ENCODE measurements at places on chromosomes 6 and 20.

GRCh38 chr6:170347091-170347490 is 40.5 kb downstream of the FAM120B start:
- DNase-seq: no peak

DNA sequence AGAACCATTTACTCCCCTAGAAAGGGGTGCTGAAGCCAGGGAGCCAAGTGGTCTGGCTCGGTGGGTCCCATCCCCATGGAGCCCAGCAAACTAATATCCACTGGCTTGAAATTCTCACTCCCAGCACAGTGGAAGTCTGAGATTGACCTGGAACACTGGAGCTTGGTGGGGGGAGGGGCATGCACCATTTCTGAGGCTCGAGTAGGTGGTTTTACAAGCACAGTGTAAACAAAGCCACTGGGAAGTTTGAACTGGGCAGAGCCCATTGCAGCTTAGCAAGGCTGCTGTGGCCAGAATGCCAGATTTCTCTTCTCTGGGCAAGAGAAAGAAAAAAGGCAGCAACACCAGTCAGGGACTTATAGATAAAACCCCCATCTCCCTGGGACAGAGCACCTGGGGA is 855.8 kb upstream of the CITED2 start:
- no peak for DNase-seq

DNA sequence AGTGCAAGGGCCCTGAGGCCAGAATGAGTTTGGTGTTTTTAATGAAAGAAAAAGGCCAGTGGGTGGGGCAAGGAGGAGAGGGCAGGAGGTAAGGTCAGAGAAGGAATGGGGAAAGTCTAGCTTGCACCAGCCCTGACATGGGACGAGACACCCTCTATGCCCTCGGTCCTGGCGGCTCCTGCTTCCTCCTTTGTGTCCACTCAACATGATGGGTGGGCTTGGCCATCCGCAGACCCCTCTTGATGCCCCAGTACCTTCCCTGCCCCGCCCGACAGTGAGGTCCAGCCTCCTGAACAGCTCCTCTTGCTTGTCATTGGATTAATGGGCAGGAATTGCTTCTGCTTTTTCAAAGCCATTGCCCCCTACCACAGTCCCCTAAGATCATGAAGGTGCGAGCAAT is 33.6 kb upstream of the ANGPT4 start:
- no peak for DNase-seq

- peak; percentile 34 for DNase-seq
Observed at GRCh38 chr6:118876814-118877213, 17.1 kb upstream of the ASF1A start.

- DNase-seq: no peak
Observed at GRCh38 chr6:144063246-144063743, 32.1 kb downstream of the SF3B5 start.

GRCh38 chr20:8933381-8933807 is 135.5 kb upstream of the PLCB4 start:
- DNase-seq: peak; percentile 24

- DNase-seq: no peak
Observed at GRCh38 chr6:52299653-52300052, 15.1 kb upstream of the MCM3 start.

DNA sequence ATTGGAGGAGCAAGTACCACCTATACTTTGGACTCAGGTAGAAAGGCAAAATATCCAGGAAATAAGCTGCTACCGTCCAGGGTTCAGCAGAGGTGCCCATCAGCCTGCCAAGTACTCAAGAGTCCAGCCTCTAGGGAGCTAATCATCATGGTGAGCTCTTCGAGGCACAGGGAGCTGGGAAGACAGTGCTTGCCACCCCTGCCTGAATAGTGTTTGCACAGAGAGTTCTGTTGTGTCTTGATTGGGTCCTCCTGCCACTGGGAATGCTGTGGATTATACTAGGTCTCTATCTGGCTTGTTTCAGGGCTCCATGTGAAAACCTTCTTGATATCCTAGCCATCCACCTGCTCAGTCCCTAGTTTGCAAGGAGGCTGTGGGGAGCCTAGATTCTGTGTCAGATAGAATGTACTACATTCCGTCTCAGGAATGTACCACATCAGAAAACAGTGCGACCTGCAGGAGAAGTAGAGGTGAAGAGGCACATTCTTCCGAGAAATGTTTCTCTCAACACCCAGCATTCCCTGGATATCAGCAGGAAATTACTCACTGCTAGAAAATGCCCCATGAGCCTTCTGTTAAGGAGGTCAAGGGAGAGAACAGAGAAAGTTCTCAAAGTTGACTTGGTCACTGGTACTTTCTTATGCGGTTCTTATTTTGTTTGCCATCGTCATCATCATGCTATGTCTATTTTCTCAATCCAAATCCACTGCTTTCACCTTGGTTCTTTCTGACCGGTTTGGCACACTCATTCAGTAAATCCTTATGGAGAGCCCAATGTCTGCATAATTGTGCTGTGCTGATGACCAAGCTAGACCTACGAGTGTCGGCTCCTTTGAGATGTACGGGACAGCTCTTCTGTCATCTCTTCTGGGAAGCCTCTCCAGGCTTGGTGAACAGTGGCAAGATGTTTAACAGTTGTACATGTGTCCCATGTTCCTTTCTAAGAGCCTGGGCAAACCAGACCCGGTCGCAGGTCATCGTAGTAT is 30.7 kb downstream of the PTPN1 start:
- DNase-seq: peak; percentile 88

DNA sequence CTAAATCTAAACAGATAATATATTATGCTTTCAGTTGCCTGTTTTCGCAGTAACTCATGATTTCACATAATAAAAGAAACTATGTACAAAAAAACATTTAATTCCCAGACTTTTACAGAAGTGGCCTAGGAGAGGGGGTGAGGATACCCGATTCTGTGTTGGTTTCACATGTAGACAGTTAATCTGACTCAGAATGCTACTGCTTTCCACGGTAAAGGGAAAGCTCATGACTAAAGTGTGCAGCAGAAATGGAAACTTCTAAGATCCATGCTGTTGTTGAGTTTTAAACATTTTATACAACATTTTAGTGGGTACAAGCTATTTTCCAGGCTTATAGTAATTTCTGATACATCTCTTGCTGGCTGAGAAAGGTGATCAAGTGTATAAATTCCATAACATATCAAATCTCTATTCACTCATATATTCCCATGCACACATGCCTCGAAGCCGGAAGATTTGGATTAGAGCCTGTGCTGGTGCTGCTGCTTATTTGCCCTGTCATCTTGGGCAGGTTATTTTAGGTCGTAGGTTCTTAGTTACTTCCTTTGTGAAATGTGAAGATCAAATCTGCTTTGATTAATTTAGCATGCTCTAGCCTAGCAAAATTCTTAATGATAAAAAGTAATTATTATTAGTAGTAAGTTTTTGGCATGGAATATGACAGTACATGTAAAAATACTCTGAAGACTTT is 896.7 kb upstream of the MAP3K7 start:
- no peak for DNase-seq

- peak; percentile 48 for DNase-seq
Observed at GRCh38 chr6:125507987-125508655, 206.4 kb upstream of the HDDC2 start.

GRCh38 chr6:48985025-48985424 is 478.0 kb downstream of the MMUT start:
- DNase-seq: peak; percentile 6

DNA sequence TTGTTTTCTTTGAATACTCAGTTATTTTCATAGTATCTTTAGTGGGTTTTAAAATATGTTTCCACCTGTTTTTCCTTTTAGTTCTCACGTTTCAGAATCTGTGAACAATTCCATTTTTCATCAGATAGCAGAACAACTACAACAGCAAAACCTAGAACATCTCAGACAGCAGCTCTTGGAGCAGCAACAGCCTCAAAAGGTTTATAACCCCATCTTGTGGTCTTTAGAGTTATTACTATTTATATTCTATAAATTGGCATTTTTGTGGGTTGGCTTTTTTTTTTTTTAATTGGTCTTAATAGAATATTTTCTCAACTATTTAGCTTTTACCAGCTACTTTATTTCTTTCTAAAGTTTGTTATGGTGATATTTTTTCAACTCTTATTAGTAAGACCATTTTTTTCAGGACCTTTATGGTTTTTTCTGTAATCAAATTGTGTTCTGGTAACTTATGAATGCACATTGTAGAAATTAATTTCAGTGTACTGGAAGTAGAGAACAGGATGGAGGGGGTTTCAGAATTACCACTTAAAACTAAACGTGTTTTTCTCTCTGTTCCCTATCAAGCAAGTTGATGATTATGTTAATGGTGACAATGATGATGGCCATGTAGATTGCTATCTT is 72.2 kb downstream of the SCAF8 start:
- peak; percentile 58 for DNase-seq

DNA sequence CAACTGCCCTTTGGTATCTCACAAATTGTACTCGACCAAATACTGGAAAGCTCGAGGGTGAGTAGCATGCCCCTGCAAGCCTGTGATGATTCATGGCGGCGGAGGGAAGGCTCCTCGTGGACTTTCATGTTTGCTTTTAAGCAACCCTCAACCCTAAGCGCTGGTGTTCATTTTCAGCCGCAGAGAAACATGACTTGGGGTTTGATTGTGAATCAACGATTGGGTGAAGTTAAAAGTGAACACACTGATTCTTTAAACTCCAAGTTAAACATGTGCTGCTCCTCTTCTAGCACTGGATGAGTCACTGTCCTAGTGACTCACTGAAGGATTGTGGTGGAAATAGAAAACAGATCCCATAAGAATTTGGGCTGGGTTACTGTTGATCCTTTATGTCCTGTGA is 8.3 kb downstream of the CD109 start:
- DNase-seq: peak; percentile 99
